Activated naive CD4-positive, alpha-beta T cell (primary cell): ENCODE measurements at places on chromosomes 6 and 20.

DNA sequence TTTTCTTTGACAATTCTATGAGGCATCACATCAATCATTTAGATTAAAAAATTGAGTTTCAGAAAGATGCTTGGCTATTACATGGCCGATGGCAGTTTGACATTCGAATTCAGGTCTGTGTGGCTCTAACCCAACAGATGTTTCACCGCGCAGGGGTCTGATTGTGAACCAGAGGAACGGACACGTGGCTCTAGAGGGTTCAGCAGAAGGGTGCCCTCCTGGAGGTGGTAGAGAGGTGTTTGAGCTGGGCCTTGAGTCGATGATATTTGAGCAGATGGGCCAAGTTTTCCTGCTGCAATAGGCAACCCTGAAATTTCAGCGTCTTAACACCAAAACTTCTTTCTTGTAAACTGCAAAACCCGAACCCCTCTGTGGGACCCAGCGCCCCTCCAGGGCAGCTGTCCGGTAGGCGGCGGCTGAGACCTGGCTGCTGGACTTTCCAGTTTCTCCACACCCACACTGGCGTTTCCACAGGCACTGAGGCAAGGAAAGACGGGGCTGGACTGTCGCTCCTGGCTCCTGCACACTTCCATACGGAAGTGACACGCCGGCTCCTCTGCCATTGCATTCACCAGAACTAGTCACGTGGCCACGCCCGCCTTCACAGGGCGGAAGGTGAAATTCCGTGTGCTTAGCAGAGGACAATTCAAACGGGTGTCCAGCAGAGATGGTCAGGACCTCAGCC, 11.3 kb upstream of the AFDN start:
- no peak for DNase-seq

- DNase-seq: no peak
These were observed 99.7 kb downstream of the TMEM170B start for GRCh38 chr6:11637266-11637665.

- no peak for DNase-seq
These were observed 34.6 kb downstream of the SOX4 start for GRCh38 chr6:21628160-21628559.

- DNase-seq: no peak
These were observed 65.0 kb upstream of the SUPT3H start for GRCh38 chr6:45442716-45443115.

- no peak for DNase-seq
These were observed at the start of gene GCNT2 for GRCh38 chr6:10521104-10521808. Gene GCNT2 (plus strand): TSS chr6:10521351. CDS start chr6:10528912, 7,561 bp downstream.

- peak; percentile 16 for DNase-seq
These were observed at the start of gene CASS4 for GRCh38 chr20:56411759-56412472. Gene CASS4 (plus strand): TSS chr20:56412260. CDS start chr20:56412459, 199 bp downstream.
